ENCODE measurements at places on chromosomes 3 and 15.

DNA sequence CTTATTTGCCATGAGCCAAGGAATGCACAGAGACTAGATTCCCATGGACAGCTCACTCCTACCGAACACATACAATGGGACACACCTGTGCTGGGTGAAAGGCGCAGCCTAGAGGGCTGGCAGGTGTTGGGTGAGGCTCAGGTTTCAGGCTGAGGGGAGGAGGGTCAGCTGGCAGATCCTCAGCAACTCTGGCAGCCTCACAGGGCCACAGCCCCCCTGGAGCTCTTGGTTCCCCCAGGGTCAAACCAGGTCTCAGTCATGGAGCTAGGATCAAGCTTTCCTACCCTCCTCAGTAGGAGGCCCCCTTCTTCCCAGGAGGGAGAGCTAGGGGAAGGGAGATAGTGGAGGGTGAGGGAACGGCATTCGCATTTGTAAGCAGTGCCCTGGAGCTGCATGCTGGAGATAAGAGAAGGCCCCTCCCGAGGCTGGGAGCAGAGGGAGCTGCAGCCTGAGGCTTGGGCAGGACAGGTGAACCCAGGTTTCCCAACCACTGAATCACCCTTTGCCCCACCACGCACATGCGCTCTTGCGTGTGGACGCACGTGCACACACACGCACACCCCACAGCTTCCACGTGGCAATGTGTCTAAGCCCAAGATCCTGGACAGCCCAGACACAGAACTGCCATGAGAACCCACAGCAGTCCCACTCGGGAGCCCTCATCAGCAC lies 26.3 kb upstream of the TFRC start:
- no peak for DNase-seq

DNA sequence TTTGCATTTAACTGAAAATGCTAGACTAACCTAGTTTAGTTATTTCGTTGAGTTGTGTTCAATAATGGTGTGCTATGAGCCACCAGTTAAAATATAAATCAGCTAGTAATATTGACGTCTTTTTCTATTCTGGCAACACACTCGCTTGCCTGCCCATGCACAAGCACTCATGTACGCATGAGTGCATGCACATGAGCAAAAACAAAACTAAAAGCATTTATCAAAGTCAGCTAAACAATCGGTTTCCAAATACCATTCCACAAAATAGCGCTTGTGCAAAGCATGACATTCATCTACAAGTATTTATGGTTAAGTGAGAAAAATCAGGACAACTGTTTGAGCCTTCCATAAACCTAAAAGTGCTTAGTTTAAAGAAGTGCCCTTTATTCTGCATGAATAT lies 13.1 kb upstream of the SAMMSON start:
- DNase-seq, result no peak

- DNase-seq, result peak; percentile 20
These were observed 11.2 kb downstream of the SLCO3A1 start for GRCh38 chr15:91864664-91865063.

- no peak for DNase-seq
These were observed 24.3 kb downstream of the H1-8 start for GRCh38 chr3:129567176-129567705.

GRCh38 chr15:25246641-25247406 lies 192.0 kb downstream of the UBE3A start:
- DNase-seq, result no peak

DNA sequence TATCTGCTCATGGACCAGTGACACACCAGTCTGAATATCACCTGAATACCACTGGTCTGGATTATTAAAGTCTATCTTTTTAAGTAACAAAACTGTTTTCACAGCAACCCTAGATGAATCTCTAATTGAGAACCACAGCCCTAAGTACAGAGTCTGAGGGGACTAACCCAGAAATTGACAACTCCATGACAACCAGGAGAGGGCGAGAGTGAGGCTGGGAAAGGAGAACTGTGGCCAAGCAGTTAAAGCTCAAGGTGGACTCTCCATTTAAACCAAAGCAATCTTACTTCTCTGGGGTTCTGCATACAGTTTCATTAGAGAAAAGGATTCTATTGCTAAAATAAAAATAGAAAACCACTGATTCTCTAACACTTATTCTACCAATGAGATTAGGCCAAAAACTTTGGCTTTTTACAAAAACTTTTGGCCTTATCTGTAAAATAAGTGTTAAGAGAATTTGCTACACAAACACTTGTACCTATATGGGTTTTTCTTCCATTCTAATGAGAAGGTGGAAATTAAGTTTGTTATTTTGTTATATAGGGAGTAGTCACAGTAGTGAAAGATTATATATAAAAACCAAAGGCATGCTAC lies 11.4 kb downstream of the NEK10 start:
- peak; percentile 67 for DNase-seq

GRCh38 chr15:87573039-87573438 lies 683.5 kb downstream of the NTRK3 start:
- no peak for DNase-seq

GRCh38 chr3:76991165-76991564 lies 48.7 kb upstream of the ROBO2 start:
- DNase-seq, result no peak

DNA sequence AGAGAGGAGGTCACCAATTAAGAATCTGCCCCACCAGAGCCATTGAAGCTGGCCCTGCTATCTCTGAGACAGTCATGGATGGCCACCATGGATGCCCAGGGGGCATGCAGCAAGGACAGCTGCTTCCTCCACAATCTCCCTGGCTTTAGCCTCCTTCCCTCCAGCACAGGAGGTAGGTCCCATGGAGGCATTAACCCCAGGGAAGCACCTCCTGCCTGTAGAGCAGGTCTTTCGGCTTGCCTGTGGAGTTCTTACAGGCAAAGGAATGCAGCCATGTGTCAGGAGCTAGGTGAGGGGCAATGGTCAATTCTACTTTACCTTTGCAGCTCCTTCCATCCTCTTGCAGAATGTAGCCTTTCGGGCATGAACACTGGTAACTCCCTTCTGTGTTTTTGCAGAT lies 93.8 kb downstream of the DUT start:
- no peak for DNase-seq

DNA sequence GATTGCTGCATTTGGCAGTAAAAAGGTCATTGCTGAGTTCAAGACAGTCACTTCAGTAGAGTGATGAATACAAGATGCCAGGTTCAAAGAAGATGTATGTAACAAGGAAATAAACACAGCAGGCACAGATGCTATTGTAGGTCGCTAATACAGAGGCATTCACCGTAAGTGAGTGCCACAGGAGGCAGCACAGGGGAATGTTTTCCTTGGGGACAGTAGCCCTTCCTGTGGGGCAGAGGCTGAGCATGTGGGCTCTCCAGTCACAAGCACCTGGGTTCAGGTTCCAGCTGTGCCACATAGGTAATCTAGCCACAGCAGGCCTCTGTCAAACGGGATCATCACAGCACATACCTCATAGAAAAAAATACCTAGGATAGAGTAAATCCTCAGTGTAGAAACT lies 86.3 kb downstream of the RSL24D1 start:
- no peak for DNase-seq

DNA sequence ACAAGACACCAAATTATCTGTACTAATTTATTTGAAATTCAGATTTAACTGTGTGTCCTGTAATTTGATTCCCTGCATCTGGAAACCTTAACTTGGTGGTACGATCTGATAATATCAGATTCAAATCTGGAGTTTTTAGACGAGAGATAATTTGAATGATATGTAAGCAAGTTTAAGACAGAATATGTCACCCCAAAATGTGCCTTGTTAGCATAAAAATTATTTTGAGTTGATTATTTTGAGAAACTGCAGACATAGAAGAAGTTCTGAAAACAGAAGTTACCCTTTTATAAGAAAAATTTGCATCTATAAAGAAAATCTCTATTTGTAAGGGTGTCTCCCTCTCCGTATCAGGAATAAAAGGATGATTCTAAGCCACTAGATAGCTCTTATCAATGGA lies 1202.8 kb downstream of the ROBO2 start:
- no peak for DNase-seq

- DNase-seq, result no peak
These were observed 15.6 kb upstream of the CERS3 start for GRCh38 chr15:100544338-100544841.

DNA sequence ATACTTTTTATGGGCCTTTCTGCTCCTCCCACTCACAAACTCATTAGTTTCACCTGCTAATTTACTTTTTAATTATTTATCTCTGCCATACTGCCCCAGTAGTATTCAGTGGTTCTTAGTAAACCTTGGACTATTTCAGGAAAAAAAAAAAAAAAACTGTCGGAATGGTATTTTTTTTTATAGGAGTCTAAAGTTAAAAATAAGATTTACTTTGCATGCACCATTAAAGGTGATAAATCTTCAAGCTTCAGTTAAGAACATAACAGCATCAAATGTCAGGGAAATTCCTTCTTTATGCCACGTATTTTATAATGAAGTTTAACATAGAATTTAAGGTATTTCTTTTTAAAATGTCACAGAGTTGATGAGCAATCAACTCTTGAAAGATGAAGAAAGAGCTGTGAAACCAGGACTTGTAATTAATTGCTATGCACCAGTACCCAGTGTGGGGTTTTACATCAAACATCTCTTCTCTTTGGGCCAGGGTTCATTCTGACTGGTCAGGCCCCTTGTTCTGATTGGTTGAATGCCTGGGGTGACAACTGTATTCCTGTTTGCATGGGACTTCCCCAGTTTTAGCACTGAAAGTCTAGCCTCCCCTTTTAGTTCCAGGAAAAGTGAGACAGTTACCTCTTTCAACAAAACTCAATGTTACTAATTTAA lies 40.3 kb upstream of the PTPRG start:
- no peak for DNase-seq

- DNase-seq, result no peak
These were observed 4.9 kb upstream of the DYNC1LI1 start for GRCh38 chr3:32575451-32576113.

DNA sequence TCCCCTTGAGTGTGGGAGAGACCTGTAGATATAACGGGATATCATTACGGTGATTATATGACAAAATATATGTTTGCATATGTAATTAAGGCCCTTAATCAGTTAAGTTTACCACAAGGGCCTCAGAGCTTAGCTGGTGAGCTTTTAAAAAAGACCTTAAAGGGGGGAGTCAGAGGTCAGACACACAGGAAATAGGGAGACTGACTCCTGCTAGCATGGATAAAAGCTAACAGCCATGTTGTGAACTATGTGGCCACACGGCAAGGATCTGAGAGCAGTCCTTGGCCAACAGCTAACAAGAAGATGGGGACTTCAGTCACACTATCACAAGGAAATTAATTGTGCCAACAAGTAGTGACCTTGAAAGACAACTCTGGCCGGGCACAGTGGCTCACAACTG lies 3.1 kb downstream of the STAG1 start:
- DNase-seq, result no peak

- DNase-seq, result no peak
These were observed 96.3 kb downstream of the STT3B start for GRCh38 chr3:31629054-31629453.

DNA sequence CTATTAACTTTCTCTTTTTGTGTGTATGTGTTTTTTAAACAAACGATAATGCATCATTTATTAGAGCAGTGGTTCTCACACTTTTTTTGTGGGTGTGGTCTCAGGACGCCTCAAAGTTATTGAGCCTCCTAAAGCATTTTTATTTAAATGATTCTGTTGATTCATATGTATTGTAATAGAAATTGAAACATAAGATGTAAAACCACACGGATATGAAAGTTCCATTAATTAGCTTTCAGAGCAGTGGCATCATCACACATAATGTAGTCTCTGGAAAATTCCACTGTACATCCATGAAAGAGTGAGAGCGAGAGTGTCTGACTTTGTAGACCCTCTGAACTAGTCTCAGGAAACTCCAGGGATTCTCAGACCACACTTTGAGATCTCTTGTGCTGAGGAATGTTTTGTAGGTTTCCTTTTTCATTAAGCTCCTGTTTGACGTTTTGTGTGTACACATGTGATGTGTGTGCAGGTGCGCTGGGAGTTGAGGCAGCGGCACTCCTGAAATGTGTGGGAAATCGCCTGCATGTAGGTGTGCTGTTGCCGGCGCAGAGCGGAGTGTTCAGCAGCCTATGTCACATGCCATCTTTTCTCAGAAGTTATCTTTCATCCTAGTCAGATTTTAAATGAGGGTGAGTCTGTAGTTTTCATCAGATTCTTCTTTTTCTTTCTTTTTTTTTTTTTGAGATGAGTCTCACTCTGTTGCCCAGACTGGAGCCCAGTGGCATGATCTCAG lies 5.3 kb upstream of the TRAK1 start:
- no peak for DNase-seq

GRCh38 chr3:72682936-72683452 lies 165.3 kb downstream of the SHQ1 start:
- DNase-seq, result no peak

- no peak for DNase-seq
These were observed 139.4 kb upstream of the TSC22D2 start for GRCh38 chr3:150268426-150269391.

DNA sequence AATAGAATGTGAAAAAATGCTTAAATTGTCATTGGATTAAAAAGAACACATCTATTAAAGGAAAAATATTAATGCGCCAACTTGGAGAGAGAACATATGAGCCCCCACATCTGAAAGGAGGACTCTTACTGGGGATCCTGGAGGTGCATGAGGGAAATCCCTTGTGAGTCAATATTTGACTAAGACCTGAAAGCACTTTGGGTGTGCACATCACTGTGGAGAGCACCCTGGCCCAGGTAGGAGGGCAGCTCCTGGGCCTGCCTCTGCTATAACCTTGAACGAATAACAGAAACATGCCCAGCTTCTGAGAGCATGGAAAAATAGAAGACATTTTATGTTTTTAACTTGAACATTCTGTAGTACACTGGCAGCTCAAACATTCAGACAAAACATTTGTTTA lies 199.8 kb downstream of the GAP43 start:
- no peak for DNase-seq

DNA sequence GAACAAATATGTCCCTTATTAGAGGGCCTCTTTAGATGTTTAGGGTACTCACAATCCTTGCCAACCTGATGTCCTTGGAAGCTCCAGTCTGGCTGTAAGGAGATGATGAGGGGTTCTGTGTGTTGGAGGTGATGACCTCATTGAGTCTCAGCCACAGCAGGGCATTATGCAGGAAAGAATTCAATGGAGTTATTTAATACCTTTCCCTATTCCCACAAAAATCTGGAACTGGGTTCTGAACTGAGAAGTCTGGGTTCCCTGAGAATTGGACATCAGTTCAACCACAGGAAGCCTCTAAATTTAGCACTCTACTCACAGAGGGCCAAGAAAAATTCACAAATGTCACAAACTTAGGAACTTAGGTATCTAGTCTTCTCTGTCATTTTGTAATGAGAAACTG lies 36.9 kb downstream of the SLC35A5 start:
- no peak for DNase-seq

- no peak for DNase-seq
These were observed 29.8 kb downstream of the NMNAT3 start for GRCh38 chr3:139647866-139648435.

GRCh38 chr15:22795206-22796063 lies 9.0 kb downstream of the NIPA1 start:
- DNase-seq, result no peak
